Activated T-helper 1 cell treated with anti-CD3 and anti-CD28 coated beads, Interleukin-2, amount 50 U/mL, for 16 hours (primary cell): ENCODE measurements at places on chromosomes 13 and 19.
A peak's percentile ranks its signal among the peaks of the same experiment; 100 is the strongest.

DNA sequence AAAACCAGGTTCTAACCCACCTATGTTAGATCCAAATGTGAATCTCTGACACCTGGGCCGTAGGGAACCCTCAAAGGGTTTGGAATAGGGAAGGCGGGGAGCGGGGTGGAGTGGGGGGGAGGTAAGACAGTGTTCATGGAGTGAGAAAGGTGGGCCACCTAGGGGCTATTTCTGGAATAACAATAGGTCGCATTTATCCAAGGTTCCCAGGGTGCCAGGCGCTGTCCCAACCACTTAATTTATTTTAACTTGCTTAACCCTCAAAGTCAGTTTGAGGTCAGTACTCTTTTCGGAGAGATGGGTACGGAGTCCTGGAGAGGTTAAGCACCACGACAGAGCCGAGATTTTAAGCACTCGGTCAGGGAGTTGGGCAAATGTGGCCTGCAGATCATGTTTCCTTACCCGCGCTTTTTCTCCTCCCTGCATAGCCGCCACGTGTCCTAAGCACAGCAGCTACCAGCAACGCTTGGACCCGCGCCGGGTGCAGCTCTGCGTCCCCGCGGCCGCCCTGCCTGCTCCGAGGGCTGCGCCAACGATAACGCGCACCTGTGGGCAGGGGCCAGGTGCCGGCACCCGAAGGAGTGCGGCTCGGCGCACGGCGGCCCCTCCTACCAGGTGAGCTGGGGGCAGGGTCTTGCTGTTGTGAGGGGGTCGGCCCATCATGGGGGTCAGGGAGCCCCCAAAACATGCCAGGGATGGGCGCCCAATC is 25.0 kb upstream of the FXYD3 start:
- DNase-seq: no peak

DNA sequence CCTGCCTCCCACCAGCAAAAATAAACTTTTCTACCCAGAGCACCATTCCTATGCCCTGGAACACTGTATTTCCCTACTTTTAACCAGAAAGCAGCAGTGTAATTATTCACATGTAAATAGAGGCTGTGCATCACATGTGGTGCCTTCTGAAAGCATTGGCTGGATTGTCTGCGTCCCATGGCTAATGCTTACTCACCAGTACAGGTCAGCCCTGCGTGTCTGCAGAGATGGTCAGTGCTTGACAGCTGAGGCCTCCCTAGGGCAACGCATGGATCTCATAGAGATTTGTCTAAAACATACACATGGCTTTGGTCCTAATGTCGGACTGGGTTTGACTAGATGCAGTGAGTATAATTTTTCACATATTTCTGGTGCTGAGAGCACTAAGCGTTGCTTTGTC is 64.2 kb downstream of the DPY19L3 start:
- no peak for DNase-seq

DNA sequence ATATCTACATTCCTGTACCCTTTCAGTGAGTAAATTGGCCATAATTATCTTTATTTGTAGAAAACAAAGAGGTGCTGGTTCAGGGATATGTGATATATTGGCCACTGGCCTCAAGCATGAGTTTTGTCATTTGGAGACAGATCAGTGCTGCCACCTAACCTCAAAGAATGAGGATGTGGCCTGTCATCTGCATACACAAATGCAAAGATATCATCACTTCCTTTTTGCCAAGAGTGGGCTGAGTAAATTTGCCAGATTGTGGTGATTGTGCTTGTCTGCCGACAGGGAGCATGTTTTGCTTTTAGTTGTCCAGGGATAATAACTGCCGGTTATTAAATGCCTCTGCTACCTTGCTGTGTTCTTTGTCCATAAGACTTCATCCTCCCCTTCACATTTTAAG is 44.2 kb downstream of the WASF3 start:
- no peak for DNase-seq

DNA sequence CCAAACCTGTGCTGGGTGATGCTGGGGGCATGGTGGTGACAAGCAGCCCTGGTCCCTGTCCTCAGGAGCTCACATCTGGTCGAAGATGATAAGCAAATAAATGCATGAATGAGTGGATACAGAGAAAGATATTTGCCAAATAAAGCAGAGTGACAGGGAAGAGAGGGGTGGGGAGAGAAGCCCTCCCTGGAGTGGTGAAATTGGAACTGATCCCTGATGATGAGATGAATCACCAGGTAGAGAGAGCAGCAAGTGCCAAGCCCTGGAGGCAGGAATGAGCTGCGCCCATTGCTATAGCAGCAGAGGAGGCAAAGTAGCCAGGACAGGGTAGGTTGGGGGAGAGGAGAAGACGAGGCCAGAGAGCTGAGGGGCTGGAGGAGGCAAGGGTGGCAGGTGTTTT is 13.7 kb downstream of the FXYD5 start:
- DNase-seq: no peak

DNA sequence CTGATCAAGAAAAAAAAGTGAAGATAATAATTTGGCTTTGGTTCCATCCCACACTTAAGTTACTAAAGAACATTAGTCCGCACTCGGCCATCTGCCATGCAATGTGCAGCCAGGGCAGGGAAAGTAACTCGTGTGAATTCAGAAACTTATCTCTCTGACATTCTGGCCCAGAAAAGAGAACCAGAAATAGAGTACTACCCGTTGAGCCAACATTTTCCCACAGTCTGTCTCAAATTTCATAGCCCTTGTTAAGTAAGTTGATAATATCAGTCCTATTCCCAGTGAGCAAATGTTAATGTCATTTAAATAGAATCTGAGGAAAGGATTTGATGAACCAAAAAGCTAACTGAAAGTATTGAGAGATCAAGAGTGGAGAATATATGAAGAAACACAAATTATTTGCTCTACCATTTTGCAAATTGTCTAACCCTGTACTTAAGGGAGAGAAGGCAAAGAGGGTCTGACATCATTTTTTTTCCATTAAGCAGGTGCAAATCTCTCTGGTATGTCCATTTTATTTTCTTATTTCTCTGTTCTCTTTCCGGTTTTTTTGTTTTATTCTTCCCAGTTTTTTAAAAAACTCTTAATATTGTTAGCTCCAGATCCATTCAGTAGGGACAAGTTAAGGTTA is 156.3 kb downstream of the NDFIP2 start:
- no peak for DNase-seq

- no peak for DNase-seq
These were observed 38.9 kb downstream of the SOX1 start for GRCh38 chr13:112105892-112106291.

GRCh38 chr19:33819880-33820781 is 23.5 kb downstream of the KCTD15 start:
- peak; percentile 22 for DNase-seq

DNA sequence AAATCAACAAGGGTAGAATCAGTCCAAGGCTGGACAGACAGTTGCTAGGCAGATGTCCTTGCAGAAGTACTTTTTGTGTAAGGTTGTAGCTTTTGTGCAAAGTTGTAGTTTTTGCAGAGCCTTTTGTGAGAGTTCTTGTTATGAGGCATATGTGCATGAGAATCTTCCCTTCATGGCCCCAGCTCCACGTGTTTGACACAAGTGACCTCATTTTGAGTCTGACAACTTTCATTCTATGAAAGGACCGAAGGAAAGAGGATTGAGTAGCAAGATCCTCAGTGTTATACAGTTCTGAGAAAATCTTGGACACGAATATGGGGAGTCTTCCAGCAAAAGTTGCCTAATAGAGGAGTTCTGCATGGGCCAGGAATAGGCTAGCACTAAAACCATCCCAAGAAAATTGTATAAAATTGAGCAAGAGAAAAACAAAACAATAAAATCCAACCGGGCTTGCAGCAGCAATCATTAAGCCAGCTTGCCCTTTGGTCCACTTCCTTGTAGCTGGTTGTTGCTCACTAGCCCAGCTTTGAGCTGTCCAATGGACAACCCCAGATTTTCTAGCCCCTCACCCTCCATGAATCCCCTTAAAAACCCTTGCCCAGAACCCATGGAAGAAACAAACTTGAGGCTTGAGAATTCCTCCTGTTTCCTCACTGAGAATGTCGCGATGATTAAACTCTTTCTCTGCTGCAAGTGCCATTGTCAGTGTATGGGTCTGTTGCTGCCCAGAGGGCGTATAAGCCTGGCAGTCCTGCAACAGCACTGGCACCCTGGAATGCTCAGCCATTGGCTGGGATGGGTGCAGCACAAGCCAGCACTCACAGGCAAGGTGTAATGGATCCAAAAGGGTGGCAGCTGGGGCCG is 6.5 kb downstream of the EPSTI1 start:
- no peak for DNase-seq

GRCh38 chr13:112653071-112653470 is 36.8 kb upstream of the ATP11A start:
- DNase-seq: no peak

DNA sequence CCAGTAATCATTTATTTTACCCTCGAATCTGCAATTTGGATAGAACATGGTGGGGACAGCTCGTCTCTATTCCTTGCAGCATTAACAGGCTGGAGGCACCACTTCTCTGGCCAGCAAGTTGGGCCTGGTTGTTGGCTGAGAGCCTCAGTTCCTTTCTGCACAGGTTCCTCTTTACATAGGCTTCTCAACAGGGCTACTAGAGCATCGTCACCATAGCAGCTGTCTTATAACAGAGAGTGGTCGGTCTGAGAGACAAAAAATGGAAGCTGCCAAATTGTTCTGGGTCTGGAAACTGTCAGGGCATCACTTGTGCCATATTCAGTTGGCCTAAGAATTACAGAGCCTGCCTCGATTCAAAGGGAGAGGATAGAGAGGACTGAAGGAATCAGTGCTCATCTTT is 86.7 kb downstream of the DNAJC15 start:
- DNase-seq: no peak

DNA sequence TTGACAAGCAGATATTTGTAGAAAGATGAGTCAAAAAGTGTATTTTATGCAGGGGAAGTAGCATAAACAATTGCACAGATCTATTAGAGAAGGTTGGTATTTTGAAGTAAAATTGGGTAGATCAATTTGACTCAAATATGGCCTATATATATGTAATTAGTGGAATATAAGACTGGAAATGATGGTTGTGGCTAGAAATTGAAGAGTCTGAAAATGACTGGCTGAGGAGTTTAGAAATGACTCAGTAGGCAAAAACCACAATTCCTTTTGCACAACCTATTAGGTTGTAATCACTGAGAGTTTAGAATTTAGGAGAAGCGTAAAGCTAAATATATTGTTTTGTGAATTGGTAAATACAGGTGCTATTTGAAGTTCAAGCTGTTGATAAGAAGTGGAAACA is 622.6 kb upstream of the PCDH20 start:
- DNase-seq: no peak

GRCh38 chr19:40314656-40315055 is 29.5 kb upstream of the AKT2 start:
- DNase-seq: no peak

DNA sequence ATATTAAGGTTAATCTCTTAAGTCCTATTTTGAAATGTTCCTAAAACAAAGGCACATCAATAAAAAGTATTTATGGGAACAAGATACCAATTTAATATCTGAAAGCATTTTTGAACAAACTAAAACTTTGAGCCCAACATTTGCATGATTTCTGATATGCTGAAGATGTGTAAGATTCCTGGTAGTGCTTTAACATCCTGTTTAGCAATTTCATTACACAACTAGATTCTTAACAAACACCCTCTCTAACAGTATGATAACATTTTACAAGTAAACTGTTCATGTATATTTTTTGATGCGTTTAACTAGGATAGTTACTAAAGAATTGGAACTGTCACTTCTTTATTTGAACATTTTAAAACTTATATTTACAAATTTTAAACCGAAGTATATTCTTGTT is 63.9 kb downstream of the DACH1 start:
- no peak for DNase-seq

- DNase-seq: no peak
These were observed 33.1 kb upstream of the ZNF331 start for GRCh38 chr19:53504885-53505284.

- DNase-seq: no peak
These were observed 219.4 kb downstream of the TUBA3C start for GRCh38 chr13:18962168-18962734.

DNA sequence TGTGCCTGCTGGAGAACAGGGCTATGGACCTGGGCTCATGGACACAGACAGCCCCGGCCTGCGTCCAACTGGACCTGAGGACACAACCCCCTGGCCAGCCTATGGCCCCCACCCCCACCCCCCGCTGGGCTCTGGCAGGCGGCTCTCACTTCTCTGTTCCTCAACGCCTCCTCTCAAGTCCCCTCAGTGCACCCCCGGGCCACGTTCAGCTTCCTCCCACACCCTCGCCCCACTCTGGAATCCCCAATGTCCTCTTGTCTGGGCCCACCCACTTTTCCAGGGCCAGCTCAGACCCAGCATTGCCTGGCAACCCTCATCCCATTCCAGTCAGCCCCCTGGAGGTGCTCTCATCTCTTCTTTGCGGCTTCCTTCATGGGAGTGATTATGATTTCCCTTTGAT is 130.2 kb upstream of the SPACA7 start:
- DNase-seq: no peak

GRCh38 chr19:3108775-3109174 is 14.6 kb downstream of the GNA11 start:
- DNase-seq: peak; percentile 51

DNA sequence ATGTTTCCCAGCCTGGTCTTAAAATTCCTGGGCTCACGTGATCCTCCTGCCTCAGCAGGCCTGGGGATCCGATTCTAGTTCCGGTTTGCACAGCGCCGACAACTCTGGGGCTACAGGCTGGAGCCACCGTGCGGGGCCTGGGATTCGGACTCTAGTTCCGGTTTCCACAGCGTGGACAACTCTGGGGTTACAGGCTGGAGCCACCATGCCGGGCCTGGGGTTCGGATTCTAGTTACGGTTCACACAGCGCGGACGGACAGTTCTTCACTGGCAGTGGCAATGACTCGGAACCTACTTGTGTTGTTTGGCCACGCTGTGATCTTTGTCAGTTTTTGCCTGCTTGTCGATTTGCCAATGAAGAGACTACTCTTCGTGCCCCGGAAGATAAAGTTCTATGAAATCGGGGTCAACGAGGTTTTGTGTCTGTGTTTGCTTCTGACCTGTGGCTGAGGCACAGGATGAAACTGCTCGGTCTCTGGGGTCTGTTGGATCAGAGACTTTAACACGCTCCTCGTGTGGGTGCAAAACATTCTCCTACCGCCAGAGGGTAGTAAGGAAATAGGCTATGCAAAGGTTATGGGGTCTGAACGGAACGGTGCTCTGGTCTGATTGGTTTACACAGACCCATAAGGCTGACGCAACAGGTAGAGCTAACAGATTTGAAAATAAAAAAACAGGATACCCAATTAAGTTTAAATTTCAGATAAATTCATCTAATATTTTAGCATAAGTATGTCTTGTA is 12.1 kb upstream of the ZSCAN1 start:
- no peak for DNase-seq

GRCh38 chr19:19900139-19900728 is 512 bp upstream of the ZNF93 start:
- DNase-seq: no peak
